ENCODE measurements at places on chromosomes 7 and 10.

DNA sequence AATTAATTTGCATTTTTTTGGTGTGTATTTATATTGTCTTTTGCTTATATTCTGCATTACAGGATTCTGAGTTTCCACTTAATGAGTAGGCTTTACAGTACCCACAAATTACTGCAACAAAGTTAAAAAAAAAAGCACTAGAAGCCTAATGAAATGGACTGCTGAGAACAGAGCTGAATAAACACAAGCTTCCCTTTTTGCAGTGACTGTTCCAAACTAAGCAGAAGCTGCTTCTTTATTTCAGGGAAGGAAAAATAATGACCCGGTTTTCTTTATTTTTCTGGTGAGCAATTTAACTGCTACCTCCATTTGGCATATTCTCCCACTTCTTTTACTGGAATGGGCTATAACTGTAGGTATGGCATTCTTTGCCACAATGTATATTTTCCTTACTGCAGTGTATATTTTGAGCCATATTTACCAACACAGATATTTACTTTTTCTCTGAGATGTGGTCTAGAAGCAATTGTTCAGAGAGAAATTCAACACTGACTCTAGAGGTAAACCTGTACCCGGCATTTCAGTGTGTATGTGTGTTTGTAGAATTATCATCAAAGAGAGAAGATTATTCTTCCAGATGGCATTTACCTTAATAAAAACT, 56.9 kb downstream of the HDAC9 start:
- DNase-seq = no peak

DNA sequence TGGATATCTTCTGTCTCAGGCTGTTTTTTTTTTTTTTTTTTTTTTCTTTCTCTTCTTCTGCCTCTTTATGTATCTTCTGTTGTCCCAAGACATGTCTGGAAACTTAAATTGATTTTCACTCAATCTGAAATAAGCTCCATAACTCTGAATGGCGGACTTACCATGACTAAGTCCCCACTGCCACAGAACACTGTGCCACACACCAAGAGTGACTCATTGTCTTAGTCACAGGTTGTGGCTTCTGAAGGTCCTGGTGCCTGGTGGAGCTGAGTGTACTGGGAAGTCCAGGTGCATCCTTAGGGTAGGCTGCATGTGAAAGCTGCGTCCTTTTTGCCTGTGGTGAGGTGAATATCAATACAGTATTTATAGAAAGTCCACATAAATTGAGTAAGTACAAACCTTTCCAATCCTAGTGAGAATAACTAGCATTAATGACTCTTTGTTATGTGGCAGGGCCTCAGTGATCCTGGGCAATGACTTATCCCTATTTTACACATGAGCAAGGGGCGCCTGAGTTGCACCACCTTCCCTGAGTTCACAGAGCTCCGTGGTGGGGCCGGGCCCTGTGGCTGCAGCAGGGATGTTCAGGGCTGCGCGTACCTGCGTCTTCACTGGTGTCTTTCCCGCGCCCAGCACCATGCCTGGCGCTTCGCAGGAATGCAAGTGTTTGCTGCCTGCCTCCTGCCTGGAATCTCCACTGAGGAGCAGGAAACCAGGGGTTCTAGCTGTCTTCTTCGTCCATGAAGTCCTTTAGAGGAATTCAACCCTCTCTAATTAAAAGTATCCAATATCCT, 4.3 kb downstream of the PFKP start:
- DNase-seq = no peak

GRCh38 chr7:100544967-100545359, 6.0 kb downstream of the AGFG2 start:
- DNase-seq = no peak

DNA sequence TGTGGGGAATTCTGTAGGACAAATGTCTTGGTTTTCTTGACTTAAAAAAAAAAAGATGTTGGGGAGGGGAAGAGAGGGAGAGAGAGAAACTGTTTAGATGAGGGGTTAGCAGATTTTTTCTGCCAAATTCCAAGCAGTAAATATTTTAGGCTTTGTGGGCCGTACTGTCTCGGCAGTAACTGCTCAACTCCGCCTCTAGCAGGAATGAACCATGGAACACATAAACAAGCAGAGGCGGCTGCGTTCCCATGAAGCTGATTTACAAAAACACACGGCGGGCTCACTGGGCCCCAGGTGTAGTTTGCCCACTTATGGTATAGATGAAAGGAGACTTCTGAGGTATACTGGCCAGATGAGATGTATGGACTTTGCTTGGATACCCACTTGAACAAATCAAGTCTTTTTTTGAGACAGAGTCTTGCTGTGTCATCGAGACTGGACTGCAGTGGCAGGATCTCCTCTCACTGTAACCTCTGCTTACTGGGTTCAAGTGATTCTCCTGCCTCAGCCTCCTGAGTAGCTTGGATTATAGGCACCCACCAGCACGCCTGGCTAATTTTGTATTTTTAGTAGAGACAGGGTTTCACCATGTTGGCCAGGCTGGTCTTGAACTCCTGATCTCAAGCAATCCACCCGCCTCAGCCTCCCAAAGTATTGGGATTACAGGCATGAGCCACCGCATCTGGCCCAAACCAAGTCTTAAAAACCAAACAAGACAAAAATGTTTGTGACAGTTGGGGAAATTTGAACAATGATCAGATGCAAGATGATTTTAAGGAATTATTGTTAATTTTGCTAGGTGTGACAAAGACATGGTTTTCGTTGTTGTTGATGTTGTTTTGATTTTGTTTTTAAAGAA, 9.7 kb upstream of the ADAMTS14 start:
- no peak for DNase-seq

GRCh38 chr7:80896906-80897598, 21.8 kb downstream of the SEMA3C start:
- no peak for DNase-seq

GRCh38 chr7:26054386-26054785, 97.6 kb upstream of the NFE2L3 start:
- no peak for DNase-seq

DNA sequence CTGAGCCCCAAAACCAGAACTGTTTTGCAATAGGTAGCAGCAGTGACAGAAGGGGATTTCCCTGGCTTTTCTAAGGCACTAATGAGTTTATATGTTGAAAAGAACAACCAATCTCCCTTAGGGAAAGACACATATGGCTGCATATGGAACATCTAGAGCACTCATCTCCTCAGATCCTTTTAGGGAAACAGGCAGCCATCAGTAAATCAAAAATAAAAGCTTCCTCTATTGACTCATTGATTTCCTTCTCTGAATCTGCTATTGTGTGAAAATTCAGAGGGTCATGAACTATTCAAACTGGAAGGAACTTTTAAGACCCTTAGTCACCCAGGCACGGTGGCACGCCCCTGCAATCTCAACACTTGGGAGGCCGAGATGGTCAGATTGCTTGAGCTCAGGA, 110.9 kb upstream of the NANOS1 start:
- DNase-seq = no peak

GRCh38 chr10:80685355-80685754, 147.7 kb downstream of the SH2D4B start:
- DNase-seq = no peak

DNA sequence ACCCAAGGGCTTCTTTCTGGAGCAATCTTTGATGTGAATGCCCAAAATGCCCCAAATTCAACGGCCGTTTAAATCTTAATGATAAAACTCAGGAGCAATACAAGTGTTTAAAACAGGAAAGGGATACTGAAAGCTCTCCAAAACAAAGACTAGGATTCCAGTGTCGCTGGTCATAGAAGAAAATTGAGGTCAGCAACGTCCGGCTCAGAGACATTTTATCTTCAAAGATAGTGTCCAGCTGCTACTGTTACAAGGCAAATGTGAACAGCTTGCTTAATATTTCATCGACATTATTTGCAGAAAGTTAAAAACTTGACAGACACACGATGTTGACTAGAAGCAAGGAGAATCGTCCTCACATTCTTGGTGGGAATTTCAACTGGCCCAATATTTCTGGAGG, 15.4 kb upstream of the CTBP2 start:
- DNase-seq = no peak

- DNase-seq = no peak
Measured at GRCh38 chr10:112570585-112570984, 123.6 kb downstream of the VTI1A start.

GRCh38 chr7:73647725-73648592, 19.7 kb upstream of the VPS37D start:
- DNase-seq = no peak

DNA sequence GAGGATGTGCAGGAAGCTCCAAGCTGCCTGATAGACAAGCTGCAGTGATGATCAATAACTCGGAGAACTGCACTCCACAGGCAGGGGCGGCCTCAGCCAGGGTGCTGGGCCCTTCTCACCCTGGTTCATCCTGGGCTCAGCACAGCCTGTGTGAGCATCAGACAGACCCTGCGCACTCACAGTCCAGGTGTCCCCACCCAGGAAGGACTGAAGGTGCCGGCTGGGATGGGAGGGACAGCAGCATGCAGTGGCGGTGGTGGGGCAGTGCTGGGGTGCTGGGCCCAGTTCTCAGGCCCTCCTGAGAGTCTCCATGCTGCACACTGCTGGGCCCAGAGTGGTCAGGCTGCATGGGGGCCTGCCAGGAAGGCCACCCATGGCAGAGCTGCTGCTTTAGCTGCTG, 74.1 kb downstream of the ITIH5 start:
- no peak for DNase-seq

DNA sequence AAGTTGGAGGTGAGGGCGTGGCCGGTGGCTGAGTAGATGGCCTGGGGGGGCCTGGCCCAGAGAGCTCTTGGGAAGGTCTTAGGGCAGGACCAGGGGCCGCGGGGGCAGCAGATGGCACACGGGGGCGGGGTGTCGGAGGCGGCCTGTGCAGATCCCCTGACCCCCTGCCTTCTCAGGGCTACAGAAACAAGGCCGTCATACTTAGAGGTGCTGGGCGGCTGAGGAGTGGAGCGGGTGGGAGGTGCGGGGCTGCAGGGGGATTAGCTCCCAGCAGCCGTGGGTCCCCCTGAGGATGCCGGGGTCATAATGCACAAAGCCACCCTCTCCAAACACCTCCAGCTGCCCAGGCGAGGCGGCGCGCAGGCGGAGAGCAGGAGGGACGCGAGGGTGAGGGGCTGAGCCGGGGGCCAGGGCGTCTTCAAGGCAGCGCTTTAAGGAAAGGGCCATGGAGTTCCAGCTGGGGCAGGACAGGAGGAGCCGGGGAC, 40.4 kb upstream of the ZNF32 start:
- DNase-seq = no peak

DNA sequence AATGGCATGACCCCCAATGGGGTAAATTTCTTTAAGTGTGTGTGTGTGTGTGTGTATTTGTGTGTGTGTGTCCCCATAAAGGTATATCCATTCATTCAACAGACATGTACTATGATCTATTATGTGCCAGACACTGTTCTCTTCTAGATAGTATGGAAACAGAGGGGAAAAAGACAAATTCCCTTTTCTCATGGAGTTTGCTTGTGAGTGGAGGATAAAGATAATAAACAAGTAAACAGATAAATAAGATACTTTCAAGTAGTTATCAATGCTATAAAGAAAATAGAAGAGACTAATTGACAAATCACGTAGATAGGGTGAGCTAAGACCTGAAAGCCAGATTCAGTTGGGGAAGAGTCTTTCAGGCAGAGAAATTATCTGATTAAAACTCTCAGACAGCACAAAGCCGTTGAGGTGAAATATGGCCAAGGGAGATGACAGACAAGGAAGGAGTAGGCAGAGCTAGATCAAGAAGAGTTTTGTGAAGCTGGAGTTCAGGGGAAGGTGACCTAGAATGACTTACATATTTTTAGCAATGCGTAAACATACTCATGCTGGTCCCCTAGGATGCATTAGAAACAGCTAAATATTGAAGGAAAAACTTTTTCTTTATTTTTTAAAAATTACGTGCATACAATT, 45.2 kb upstream of the DMTF1 start:
- DNase-seq = no peak

DNA sequence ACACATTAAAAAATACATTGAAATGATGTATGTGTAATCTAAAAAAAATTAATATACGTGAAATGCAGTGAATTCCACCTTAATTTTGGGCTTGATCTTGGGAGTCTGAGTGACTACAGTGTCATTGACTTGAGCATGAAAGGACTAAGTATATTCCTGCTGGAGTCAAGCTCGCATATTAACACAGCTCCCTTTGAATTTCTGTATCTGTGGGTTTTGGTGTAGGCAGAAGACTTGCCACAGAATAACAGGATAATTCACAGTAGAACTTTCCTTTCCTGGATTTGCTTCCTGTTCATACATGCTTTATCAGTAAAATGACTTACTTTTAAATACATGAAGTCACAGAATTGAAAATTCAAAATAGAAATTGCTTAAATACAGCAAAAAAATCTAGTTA, 55.3 kb downstream of the PPP1R9A start:
- no peak for DNase-seq

GRCh38 chr10:30386801-30387588, 37.9 kb upstream of the MTPAP start:
- DNase-seq = no peak

DNA sequence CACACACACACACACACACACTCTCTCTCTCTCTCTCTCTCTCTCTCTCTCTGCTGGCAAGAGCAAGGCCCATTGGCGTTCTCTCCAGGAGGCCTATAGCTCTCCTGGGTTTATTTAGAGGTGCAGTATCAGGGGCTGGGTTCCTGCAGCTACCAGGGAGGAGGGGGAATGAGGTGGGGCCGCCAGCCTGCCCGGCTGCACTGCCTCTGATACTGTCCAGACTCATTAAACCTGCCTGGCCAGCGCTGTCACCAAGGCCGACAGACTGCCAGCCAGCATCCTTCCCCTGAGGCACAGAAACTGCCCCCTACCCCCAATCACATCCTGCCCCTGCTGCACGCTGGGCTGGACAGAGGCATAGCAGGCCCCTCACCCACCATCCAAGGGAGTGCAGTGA, 4.3 kb downstream of the PRRT4 start:
- DNase-seq = no peak

- no peak for DNase-seq
Measured at GRCh38 chr7:92888-93672, 99.3 kb upstream of the FAM20C start.

DNA sequence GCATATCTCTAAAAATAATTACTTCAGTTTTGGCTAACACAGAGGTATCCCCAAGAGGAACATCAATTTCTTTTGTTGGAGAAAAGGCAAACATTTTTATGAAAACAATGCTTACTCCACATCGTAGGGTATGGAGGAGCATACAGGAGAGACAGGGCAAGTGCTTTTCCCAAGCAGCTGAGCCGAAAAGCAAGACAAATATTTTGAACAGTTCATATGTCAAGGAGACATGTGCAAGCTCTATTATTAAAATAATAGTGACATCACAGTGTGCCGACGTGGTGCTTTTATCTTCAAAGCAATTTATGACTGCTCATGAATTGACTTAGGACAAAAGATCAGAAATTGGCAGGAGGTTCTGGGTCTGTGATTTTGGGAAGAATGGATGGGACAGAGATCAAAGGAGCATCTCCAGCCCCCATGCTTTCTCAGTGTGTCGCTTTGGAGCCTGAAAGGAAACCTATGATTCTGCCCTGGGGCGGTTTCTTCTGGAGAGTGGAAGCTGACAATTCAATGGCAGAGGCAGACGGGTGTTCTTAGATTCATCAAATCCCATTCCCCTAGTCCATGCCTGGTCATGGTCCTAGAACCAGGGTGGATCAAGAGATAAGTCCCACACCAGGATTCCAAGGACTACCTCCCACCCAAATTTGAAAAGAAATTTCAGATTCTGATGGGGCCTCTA, 97.1 kb downstream of the JCAD start:
- DNase-seq = no peak

GRCh38 chr7:117020591-117020973, 67.3 kb downstream of the ST7 start:
- DNase-seq = no peak

All from germinal center (tissue), 1 donor.